NCI-H460 (cell line): ENCODE measurements at places on chromosomes 12 and 14. TPM values are rescaled to one million over a fixed set of nuclear protein-coding genes. Genes with fewer than 3 reads are reported as not detected.

RBM19 gene
- 23.6 and 32.6 TPM in 2 replicates for total RNA-seq

ETNK1 gene
- 24.8 and 34.9 TPM in 2 replicates for total RNA-seq

MSI1 gene
- 0.17 TPM in 2 replicates for total RNA-seq

TAS2R42 gene
- not detected in 2 replicates for total RNA-seq

KCNC2 gene
- not detected in 2 replicates for total RNA-seq

GRCh38 chr14:42710071-42710470 is 1103.4 kb downstream of the LRFN5 start:
- DNase-seq = no peak

DNA sequence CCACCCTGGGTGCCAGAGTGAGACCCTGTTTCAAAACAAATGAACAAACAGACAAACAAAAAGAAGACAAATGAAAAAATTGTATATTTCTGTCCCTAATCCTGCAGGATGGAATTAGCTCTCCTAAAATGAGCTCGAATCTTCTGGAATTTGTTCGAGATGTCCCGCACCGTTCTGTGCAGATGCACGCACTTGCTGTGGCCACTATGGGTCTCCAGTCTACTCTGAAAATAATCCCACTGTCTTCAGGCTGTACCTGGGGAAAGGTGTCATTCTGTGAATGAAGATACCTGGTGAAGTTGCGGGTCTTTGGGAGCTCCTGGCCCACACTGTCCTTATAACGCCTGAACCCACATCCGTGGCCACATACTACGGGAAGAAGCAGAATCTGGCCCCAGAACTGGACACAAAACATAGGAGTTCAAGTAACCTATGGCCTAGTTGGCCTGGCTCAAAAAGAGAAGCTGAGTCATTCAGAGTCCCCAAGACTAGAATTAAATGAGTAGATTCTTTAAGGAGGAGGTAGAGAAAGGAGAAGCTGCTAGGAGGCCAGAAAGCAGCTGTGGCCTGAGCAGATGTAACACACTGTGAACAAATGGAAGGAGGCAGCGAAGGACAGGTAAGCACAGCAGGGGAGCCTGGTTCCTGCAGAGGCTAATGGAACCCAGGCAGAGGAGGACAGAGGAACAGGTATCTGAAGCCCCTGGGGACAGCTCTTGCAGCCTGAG is 108.6 kb downstream of the FOXN3 start:
- no peak for DNase-seq

DNA sequence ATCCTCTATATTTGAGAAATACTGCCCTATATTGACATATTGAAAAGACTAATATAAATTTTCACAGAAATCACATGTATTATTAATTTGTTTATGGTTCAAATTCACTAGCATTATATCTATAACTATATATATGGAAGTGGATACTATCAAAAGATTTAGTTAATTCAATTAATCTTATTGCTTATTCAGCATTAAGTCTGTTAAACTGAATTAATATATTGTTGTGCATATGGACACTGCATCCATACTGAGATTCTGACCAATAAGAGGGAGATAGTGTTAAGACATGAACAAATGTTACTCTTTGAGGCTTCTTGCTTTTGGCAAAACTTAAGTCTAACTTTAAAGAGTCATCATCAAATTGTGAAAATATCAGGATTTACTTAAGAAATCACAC is 52.0 kb upstream of the C12orf50 start:
- no peak for DNase-seq

GRCh38 chr14:34817768-34818167 is 57.4 kb downstream of the BAZ1A start:
- no peak for DNase-seq

GRCh38 chr14:72237722-72238666 is 305.8 kb downstream of the RGS6 start:
- no peak for DNase-seq

GRCh38 chr12:113067987-113068935 is 11.7 kb downstream of the DTX1 start:
- DNase-seq = no peak

DNA sequence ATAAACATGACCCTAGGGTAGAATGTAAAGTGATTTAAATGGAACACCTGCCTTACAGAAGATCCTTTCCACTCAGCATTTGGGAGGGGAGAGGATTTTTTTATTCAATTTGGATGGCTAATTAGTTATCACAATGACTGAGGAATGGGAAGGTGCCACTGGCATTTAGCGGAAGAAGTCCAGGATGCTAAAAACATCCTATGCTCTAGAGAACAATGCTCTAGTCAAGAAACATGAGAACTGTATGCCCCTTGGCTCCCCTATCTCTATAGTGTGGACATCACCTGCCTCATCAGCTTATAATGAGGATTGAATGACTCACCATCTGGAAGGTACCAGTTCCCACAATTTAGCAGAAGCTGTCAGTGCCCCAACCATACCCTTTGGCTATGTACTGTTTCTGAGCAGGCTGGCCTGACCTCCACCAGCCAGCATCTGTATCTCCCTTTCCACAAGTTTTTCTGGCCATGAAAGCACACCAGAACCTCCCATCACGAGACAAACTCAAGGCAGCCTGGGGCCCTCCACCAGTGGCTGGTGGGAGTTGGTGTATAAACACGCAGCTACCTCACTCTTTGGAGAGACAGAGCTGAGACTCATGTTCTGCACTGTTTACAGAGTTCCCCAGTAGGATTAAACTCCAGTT is 109.7 kb upstream of the VASH1 start:
- no peak for DNase-seq

DNA sequence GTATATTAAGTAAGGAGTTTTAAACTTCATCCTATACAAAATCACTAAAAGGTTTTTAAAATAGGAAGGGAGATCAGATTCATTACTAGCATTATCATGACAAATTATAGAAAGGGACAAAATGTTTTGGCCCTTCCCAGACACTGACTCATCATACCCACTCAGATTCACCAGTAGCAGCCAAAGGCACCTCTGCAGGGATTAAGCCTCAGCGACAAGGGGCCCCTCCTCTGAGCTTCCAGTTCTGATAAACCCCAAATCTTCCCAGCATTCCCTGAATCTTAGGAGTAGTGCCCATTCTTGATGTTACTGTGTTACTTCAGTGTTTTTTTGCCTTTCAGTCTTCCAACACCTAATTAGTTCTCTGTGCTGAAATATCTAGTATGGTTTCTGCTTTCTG is 14.5 kb downstream of the KRAS start:
- DNase-seq = no peak

GRCh38 chr12:18368594-18368993 is 107.3 kb downstream of the PIK3C2G start:
- DNase-seq = no peak

- peak; percentile 9 for DNase-seq
Observed at GRCh38 chr14:101557811-101558738, 3.2 kb upstream of the DIO3 start.

DNA sequence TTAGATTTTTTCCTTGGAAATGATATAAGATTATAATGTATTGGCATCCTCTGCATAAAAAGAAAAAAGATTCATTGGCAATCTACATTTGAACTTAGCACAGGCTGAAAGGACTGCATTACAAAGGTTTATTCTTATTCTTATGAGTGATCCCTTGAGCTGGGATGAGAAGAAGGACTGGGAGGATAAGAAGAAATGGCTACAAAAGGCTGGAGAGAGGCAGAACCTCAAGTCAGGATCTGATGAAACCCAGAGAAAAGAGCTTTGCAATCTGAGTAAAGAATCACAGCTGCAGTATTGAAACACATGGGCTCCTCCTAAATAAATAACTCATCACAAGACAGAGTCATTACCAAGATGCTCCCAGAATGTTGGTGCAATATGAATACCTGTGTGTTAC is 1635.4 kb upstream of the FLRT2 start:
- no peak for DNase-seq

DNA sequence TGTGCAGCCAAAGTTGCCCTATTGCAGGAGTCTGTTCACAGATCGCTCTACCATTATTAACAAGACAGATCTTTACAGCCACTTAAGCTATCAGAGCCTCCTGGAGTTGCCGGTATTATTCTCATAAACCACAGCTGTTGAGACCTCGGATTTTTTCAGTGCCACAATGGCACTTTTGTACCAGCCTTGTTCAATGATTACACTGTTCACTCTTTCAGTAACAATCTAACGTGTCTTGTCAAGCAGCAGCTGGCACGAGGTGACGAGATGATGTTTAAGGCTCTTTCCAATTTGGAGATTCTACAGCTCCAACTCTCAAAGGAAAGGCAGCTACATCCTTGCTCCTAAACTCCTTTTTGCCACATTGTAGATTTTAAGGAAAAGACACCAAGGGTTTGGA is 30.7 kb downstream of the LRIG3 start:
- no peak for DNase-seq

DNA sequence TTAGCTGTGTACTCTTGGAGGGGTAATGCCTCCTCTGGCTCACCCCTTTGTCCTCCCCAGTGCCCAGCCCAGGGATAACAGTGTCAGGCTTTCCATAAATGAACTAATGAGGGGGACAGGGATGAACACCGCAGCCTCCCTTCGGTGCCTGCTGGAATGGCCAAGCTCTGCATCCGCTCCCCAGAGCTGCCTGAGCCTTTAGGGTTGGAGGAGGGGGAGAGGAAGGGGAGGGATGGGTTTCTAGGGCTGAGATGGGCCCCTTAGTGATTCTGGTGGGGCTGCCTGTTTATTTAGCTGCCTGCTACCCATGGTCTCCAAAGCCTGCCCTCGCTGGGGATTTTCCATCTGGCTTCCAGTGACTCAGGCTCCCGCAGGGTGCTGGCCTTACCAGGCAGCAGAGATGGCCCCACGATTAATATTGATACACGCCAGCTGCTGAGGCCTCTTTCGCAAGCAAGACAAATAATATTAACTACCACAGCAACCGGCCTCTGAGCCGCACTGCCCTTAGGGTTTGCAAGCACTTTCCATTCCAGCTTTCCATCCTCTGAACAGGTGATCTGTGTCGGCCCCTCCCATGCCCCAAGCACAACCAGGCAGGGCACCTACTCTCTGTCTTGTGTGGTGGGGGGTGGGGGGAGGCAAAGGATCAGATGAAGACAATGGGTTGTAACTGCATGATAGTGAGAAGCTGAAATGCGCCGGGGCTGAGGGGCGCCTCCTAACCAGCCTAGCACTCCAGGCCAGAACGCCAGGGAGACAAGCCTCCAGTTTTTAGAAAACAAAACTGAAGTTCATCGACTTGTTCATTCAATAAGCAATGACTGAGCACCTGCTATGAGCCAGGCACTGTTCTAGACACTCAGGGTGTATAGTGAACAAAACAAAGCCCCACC is 56.7 kb downstream of the C14orf132 start:
- DNase-seq = no peak

DNA sequence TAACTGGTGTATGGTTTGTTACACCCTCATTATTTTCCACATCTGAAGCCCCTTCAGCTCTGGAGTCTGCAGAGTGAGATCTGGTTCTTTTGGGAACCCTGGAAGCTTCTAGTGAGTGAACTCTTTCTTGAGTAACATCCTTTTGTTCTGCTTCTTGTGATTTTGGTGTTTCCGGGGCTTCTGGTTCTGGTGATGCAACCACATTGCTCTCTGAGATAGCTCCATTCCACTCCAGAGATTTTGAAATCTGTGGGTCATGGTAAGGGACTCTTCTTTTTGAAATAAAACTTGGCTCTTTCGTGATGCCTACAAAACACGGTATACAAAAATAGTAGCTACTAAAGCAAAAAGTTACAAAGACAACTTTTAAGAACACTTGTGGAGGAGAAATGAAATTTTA is 5.4 kb downstream of the MDM1 start:
- no peak for DNase-seq

GRCh38 chr12:54418441-54419087 is 502 bp downstream of the ITGA5 start:
- DNase-seq = no peak
